ENCODE measurements at places on chromosomes 7 and 10.

- DNase-seq, result no peak
These were observed 108.7 kb upstream of the KMT2C start for GRCh38 chr7:152544481-152544927.

GRCh38 chr7:29574659-29575058 is 11.0 kb downstream of the PRR15 start:
- no peak for DNase-seq

GRCh38 chr7:31828520-31828919 is 141.5 kb downstream of the PPP1R17 start:
- DNase-seq, result no peak

DNA sequence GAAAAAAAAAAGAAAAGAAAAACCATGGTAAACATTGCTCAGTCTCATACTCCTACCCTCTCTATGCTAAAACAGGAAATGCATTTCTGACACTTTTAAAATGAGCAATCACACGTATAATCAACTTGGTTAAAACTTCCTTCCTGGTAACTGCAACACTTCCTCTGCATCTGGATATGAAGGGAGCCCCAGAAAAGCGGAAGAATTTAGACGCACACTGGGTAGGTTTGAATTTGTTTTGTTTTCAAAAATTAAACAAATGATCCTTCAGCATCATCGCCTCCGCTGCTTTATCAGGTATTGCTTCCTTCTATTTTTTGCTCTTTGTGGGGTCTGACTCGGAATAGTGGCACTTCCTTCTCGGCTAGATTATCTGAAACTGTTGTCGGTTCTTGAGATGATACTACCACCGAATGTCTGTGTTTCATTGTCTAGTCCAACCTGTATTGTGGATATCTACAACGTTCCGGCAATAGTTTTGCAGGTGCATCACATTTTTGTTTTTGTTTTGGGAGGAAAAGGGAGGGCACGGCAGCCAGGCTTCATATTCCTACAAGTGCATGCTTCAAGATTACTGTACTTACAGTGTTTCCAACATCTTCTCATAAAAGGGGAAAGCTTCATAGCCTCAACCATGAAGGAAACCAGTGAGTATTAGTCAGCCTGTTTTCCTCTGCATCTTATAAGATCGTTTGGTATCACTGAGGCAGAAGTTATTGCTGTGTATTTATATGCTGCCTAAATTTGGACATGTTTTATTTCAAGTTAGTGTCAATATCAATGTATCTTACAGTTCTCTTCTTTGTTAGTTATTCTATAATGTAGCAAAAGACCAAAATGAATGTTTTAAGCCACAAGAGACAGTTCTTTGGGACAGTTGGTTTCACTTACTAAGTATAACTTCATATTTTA is at the start of gene PIK3CG:
Gene PIK3CG, plus strand, starts transcription at position 153 of the 912 bp plus-strand sequence. CDS start 2,280 bp downstream, outside the sequence.
- DNase-seq, result no peak

- DNase-seq, result peak; percentile 41
These were observed 36.8 kb upstream of the ARMS2 start for GRCh38 chr10:122417667-122418066.

DNA sequence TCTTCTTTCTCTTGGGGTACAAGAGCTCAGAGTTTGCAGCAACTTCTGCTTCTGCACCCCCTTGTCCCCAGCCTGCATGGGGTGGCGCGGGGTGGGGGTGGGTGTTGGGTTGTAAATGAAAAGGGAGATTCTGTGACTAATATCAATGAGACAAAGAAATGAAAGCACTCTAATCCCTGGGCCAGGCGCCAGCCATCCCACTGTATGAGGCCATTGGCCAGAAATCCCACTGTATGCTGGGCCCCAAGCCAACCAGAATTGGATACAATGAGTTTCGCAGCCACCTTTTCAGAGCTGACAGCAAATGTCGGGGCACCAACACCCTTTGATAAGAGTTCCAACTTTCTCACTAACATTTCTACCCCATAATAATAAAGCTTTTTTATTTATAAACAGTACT is 10.9 kb upstream of the PTN start:
- DNase-seq, result no peak

- DNase-seq, result no peak
These were observed 30.9 kb upstream of the CALU start for GRCh38 chr7:128708235-128708634.

DNA sequence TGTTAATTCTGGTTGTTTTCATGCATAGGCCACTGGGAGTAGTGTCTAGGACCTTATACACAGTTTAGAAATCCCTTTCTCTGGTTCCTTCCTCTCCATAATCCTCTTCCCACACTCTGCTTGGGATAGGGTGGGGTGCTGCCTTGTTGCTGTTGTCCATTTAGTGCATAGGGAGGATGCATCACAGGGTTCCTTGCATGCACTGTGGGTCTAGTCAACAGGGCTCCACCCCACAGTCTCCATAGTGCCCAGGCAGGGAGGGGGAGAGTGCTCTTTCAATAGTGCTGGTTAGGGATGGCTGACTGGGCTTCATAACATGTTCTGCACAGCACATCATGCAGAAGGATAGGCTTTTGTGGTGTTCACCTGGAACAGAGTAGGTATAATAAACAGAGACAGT is 81.1 kb downstream of the ARHGAP12 start:
- DNase-seq, result no peak

DNA sequence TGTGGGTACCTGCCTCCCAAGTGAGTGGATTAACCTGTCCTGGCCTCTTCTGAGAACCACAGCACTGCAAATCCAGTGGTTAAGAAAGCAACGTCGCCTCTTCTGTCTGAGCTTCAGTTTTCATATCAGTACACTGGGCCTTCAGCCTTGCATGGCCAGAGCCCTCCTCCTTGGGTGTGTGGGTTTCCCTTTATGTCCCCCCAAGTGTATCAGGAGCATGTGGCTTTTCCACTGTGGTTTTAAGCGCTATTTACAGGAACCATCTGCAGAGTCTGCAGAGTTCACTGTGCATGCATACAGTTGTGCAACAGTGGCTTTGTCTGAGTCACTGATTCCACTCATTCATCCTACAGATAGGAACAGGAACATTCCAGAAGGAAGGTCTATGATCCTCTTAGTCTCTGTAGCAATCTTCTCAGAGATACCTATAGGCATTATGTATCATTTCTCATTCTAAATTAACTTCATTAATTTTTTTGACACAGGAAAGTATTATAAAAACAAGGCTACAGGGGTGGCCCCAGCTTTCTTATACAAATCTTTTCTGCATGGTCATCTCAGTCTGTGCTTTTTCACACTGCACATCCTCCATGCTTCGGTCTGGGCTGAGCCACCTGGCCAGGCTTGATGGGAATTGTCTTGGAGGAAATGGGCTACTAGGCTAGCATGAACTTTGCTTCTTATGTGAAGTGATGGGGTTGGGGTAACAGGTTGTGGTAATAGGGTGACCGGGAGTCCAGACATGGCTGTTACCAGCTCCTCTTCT is 17.1 kb downstream of the MBL2 start:
- peak; percentile 57 for DNase-seq

DNA sequence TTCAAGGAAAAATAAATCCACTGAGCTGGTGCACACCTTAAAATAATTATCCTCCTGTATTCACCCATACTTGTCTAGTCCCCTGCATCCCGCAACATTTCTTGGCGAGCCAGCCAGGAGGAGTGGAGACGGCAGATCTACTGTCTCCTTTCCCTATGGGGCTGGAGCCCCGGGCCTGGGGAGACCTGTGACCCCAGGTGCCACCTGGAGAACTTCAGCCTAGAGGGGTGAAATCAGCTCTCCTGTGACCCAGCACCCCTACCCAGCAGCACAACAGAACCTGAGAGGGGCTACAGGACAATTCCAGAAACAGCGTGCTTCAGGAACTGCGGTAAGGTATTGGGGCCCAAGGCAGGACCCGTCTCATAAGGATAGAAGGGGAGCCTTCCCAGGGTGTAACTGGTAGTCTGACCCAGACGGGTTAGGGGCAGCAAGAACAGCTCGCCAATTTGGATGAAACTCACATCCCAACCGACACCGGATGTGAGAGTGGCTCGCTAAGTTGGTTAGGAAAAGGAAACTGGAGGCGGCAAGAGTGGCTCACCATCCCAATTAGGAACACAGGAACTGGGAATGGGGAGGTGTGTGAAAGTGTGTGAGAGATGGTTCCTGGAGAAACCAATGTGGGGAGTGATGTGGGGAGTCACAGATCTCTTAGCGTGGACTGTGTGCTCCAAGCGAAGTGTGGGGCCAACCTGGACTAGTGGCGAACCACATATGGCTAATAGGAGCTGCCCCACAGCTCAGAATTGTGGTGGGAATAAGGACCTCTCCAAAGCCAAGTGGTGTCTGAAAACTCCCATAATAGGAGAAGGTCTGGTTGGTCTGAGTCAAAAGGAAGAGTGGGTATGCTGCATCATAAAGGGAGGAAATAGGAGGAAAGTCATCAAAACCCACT is 15.1 kb upstream of the DENND2A start:
- no peak for DNase-seq

DNA sequence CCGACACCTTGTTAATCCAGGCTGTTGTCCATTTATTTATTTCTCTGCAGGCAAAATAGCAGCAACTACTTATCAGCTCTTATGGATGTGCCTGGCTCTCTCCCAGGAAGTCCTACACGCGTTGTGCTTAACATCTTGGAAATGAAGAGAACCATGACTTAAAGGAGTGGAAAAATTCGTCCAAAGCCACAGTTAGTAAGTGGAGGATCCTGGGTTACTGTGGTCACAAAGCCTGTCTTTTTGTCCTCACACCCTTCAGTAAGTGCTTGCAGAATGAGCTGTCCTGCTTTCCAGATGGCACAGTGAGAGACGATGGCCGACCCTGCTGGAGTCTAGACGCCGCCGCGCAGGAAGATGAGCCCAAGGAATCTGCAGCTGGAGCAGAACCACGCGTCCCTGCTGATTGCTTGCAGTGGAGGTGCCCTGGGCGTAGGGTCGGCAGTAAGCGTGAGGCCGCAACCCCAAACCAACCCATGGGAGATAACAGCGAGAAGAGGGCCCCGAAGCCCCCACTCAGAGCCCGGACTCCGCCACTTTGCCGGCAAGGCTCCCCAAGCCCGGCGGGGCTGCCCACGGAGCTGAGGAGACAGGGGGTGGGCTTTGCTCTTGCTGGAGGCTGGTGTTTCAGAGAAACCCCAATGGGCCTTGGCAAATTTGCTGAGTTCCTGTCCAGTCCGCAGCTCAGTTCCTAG is 178.6 kb downstream of the CXCL12 start:
- DNase-seq, result no peak

GRCh38 chr10:14821635-14822375 is 16.0 kb downstream of the CDNF start:
- no peak for DNase-seq

DNA sequence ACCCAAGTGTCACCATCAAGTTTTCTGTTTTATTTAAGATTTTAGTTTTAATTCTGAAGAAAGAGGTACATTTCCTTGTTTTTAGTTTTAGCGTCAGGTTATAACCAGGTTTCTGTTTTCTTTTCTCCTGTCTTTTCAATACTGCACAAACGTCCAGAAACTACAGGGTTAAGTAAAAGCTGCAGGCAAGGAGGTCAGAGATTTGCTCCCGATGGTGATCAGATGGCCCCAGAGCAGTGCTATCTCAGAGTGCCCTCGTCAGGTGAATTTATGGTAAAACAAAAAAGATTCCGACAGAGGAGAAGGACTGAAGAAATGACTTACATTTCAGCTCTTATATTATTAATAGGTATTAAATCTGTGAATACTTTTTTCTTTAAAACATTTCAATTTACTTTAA is 128.2 kb downstream of the STRA8 start:
- no peak for DNase-seq

DNA sequence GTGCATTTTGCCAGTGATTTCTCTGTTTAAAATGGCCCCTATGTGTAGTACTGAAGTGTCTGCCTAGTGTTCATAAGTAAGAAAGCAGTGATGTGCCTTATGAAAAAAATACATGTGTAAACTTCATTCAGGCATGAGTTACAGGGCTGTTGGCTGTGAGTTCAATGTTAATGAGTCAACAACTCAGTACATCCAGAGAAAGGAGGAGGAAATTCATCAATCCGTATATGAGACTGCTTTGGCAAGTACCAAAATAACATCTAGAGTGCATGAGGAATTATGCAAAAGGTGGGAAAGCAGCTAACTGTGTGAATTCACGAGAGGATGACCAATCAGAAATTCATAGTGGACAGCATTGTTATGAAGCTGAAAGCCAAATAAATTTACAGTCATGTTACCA is 255.6 kb downstream of the ZEB1 start:
- no peak for DNase-seq

DNA sequence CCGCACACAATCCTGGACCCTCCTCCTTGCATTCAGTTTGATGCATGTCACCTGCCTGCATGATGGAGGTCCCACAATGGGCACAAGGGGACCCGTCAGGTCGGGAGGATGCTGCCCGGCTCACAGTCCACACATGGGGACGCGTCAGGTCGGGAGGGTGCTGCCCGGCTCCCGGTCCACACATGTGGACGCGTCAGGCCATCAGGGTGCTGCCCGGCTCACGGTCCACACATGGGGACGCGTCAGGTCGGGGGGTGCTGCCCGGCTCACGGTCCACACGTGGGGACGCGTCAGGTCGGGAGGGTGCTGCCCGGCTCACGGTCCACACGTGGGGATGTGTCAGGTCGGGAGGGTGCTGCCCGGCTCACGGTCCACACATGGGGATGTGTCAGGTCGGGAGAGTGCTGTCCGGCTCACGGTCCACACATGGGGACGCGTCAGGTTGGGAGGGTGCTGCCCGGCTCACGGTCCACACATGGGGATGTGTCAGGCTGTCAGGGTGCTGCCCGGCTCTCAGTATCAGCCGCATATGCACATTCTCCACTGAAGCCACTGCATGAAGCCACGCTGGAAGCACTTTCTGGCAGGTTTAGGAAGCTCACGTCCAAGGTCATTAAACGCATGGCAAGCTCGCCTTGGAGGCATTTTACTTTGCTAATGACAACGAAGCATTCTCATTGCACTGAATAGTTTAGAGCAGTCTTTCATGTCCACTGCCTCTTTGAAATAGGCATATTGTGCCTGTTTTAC is 50.3 kb downstream of the DIP2C start:
- no peak for DNase-seq

DNA sequence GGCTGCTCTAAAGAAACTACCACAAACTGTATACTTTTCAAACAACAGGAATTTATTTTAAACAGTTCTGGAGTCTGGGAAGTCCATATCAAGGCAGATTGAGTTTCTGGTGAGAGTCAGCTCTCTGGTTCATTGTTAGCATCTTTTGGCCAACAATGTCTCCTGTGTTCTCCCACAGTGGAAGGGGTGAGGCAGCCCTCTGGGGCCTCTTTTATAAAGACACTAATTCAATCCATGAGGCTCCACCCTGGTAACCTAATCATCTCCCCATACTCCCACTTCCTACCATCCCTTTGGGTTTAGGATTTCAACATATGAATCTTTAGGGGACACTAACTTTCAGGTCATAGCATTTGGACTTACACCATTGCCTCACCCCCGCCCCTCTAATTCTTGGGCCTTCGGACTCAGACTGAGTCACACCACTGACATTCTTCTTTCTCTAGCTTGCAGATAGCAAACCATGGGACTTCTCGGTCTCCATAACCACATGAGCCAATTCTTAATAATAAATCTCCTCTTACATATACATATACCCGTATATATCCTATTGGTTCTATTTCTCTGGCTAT is 64.3 kb upstream of the ANTXRL start:
- no peak for DNase-seq

DNA sequence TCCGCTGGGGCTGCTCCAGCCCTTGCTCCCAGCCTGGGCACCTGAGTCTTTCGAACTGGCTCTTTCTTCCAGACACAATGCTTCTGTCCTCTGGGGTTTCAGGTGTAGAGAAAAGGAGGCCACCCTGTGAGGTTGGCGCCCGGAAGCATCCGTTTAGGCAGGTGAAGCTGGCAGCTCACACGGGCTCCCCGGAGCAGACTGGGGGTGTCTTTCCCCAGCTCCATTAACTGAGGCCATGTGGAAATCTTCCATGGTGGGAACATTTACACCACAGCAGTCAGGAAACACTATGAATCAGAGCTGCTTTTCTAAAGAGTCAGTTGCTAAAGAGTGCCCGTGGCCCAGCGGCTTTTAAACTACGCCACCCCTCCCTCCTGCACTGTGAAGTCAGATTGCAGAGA is 29.2 kb downstream of the PRKAG2 start:
- DNase-seq, result no peak
